Activated CD4-positive, CD25-positive, alpha-beta regulatory T cell (primary cell): ENCODE measurements at places on chromosomes 2 and 18.

DNA sequence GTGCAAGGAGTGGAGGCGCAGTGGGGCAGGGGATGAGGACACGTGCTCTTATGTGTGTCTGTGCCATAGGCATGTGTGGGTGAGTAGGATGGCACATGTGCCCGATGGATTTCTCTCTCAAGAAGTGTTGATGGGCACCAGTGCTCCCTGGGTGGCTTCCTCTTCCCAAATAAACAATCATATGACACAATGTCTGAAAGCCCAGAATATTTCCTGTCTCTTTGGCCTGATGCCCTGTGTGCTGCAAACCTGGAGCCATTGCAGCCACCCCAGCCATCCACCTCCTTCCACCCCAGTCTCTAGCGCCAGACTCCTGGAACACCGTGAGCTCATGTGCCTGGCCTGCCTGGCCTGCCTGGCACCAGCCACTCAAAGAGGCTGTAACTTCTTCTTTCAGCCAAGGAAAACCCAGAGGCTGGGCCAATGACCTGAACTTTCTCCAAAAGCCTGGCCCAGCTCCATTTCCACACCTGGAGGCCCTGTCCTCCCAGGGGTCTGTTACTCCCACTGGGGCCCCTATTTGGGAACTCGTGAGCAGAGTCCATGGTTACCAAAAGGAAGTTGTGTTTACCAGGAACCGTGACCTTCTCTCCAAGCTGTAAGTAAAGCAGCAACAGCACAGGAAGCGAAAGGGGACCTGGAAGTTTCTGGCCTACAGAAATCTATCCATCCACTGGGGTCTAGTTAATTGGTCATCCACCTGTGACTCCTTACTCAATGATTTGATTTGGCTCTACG, 9.5 kb upstream of the ZBTB7C start:
- DNase-seq, result no peak

DNA sequence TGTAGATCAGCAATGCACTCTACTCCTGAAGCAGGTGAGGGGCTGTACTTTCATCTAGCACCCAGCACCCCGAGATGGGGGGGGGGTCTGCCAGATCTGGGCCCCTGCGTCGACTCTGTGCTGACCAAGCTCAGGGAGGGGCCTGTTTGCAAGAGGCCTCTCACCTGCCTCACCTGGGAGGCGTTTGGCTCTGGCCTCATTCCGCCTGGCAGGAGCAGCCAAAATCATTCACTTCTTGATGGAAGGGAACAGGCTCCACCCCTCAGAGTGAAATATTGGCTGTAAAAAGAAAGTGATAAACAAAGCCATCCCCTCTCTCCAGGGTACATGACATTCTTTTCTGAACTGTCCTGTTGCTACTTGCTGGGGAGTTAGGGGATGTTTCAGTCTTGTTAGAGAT, 10.7 kb upstream of the IL1R2 start:
- no peak for DNase-seq

DNA sequence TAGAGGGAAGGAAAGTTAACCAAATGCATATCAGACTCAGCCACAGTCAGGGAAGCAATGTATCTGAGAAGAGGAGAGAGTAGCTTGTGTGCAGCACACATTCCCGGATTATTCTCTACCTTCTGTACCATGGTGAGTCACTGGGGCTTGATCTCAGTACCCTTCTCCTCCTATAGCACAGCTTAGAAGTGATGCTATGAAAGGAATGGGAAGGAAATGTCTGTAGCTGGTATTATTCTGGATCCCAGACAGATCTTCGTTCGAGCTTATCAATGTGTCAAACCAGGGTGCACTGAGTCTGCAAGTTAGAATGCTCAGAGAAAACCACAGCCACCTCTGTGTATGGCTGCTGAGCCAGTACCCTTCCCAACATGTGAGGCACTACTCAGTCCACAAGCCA, 88.0 kb upstream of the NFU1 start:
- no peak for DNase-seq

- DNase-seq, result peak; percentile 56
These were observed 123.9 kb upstream of the CD302 start for GRCh38 chr2:159921752-159922404.

- no peak for DNase-seq
These were observed 502 bp downstream of the MERTK start for GRCh38 chr2:111898703-111899514.

GRCh38 chr2:44616667-44617155, 255.0 kb downstream of the CAMKMT start:
- DNase-seq, result no peak

- DNase-seq, result no peak
These were observed 127.2 kb downstream of the FHOD3 start for GRCh38 chr18:36424741-36425142.
